AG10803 (cell line): ENCODE measurements at places on chromosomes 3 and 15.
A peak's percentile ranks its signal among the peaks of the same experiment; 100 is the strongest.

GRCh38 chr3:163929069-163929652 lies 1149.1 kb downstream of the SI start:
- DNase-seq = no peak

DNA sequence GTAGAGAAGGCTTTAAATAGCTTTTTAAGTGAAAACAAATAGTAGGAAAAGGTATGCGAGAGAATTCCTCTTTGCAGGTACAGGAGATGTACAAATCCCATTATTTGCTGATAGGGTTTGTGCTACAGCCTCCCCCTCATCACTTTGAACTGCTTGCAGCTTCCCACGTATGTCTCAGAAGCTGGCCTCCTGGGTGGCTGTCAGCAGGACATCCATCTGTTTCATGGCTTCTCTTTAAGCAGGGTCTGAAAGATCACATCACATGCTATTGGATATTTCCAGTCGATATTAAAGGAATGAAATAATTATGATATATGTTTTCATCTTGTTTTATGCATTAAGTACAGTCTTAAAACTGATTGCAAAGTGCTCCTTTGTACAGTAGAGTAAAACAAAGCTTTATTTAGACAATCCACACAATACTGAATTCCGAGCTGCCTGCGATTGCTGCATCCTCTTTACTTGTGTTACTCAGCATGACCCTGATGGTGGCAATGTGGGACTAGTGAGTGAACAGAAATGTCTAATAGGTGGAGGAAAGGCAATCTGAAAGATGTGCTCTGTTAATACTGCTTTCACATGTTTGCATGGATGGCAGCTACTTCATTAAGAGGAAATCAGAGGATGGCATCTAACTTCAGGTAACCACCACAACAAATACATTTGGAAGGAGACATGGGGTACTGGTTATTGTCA lies 930.6 kb upstream of the SEMA6D start:
- DNase-seq = no peak

DNA sequence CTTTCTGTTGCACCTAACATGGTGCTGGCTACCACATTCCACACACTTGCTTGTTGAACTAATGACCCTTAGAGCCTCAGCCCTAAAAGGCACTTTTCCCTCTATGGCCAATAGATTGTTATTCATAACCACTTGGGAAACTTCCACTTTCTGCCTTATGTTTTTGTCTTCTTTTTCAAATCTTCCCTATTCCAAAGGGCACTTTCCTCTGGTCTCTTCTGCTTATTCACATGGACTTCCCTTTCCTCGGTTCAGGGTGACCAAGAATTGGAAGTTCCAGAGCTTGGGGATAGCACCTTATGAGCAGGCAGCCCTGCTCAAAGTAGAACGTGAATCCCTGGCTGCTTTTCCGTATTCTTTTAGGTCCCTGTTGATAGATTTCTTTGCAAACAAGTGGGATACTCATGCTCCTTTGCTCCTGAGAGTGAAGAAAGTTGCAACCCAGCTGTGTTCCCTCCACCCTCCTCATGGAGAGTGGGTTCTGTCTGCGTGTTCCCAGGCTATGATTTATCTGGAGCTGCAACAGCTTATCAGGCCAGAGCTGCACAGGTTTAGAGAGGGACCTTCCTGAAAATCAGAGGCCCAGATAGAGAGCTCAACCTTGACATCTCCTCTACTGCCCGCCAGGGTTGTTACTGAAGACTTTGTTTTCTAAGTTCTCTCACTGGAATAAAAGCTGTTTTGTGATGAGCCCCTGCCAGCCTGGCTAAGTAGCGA lies 58.8 kb upstream of the MYZAP start:
- no peak for DNase-seq

- DNase-seq = peak; percentile 42
Observed at GRCh38 chr3:129612534-129613366, 6.3 kb upstream of the PLXND1 start.

GRCh38 chr15:31207246-31207645 lies 105.7 kb upstream of the TRPM1 start:
- DNase-seq = no peak

DNA sequence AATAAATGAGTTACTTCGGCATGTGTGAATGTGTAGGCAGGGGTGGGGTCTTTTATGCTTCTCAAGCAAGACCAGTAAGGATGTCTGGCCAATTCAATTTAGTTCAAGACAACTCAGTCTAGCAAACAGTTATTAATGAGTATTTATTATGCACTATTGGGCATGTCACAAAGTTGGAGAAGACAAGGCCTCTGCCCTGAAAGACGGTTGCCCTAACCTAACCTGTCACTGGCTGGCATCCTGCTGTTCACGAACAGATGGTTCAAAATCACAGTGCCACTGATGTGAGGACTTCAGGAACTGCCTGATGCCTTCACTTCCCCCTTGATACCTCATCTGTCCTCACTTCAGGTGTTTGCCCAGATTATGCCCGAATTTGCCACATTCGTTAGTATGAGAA lies 217.8 kb downstream of the SOX2 start:
- no peak for DNase-seq

DNA sequence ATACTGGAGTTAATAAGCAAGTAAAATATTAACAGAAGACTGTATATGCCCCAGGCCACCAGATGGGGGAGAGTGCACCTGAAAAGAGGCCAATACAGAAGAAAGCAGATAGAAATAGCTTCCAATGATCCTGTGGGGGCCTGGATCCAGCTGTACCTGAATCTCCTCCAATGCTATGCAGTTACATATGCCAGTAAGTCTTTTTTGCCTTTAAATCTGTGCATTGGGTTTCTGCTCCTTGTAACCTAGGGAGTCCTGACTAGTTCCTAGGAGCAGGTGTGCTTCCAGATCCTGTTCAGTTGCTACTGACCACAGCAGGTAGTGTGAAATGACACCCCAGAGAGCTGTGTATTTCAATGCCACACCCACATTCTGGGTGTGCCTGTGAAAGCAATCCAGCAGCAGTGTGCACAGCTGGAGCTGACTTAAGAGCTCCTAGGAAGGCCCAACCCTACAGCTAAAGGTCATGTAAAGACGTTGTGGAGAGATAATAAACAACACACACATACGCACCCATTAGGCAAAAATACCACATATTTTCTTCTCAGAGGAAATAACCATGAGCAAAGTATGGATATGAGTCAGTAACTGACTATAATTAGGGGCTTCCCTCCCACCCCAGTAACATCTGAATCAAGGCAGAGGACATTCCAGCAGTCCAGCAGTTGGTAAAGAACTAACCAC lies 62.2 kb upstream of the AKAP13 start:
- DNase-seq = peak; percentile 92
